ENCODE measurements at places on chromosomes 7 and 10.

DNA sequence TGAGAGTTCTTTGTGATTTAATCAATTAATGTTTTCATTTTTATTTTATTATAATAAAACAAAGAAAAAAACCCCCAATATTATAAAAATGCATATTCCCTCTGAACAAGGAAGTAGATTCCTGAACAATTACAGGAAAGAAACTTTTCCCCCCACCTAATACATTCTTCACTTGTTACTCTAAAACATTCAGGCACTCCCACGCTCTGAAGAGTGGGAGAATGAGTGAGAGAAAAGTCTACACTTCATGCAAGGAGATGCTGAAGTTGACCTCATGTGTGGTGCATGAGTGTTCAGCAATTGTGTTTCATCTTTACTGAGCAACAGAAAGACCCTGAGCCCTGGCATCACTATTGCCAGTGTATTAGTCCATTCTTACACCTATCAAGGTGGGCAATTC lies 244.2 kb upstream of the IGFBP3 start:
- DNase-seq = no peak

DNA sequence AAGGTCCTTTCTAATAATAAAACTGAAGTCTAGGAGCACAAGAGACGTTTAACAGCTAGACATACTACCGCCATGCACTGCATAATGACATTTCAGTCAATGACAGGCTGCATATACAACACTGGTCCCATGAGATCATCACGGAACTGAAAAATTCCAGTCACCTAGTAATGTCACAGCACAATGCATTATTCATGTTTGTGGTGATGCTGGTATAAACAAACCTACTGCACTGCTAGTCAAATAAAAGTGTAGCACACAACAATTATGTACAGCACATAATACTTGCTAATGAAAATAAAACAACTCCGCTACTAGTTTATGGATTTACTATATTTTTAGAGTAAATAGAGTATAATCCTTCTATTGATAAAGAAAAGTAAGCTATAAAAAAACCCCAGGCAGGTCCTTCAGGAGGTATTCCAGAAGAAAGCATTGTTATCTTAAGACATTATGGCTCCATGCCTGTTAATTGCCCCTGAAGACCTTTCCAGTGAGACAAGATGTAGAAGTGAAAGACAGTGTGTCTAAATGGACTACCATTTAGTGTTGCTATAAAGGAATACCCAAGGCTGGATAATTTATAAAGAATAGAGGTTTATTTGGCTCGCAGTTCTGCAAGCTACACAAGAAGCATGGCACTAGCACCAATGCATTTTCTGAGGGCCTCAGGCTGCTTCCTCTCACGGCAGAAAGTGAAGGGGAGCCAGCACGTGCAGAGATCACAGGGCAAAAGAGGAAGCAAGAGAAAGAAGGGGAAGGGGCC lies 47.1 kb downstream of the HIBADH start:
- DNase-seq = no peak

DNA sequence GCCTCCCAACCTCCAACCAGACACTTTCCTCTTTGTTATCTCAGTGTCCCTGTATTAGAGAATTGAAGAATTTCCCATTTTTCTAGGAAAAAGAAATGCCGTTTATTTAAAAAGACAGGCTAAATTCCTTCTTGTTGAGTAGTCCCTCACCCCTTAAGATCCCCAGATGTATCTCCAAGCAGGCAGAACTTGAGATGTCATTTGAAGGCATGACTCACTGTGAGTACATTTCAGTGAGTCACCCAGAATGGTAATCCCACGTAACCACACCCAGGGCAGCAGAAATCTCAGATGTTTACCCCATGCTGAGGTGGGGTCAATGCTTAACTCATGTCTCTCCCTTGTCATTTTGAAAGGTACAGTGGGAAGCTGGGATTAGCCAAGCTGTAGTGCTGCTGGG lies 4.4 kb downstream of the ZNF655 start:
- no peak for DNase-seq

DNA sequence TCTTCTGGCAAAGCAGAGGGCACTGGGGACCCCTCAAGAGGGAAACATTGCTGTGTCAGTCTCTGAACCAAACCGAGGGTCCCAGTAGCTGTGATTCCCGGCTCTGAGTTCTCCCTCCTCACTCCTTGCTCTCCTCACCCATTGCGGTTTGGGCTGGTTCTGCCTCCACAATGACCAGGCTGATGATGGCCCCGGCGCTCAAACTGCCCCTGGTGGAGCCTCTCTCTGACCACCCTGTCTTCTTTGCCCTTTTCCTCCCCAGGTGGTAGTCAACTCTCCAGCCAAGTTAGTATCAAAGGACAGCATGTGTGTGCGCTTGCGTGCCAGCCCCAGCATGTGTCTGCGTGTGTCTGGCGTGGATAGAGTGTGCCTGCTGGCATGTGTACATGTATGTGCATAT lies 17.1 kb downstream of the LDB3 start:
- no peak for DNase-seq

GRCh38 chr10:30378201-30378995 lies 29.3 kb upstream of the MTPAP start:
- DNase-seq = no peak

- no peak for DNase-seq
Measured at GRCh38 chr7:70730451-70731110, 401.4 kb upstream of the GALNT17 start.

DNA sequence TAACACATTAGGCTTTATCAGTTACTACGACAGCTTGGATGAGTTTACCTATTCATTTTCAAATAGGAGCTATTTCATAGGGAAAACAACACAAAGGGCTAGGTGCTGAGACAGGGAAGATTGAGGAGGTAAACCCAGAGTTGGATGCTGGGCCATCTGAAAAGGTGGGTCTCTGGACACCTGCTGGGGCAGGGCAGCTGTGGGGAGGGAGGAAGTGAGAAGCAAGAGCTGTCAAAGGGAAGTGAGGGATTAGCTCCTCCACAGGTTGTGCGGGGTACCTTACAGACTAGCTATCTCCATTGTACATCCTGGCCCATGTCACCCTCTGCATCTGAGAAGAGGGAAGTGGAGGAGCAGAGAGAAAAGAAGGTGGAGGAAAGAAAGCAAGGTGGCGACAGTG lies 48.9 kb downstream of the BLNK start:
- no peak for DNase-seq

GRCh38 chr10:27190508-27190907 lies 35.4 kb downstream of the MASTL start:
- no peak for DNase-seq
